Activated CD4-positive, alpha-beta T cell treated with anti-CD3 and anti-CD28 coated beads, Interleukin-2, amount 50 U/mL, for 48 hours (primary cell): ENCODE measurements at places on chromosomes 1 and 21.

GRCh38 chr1:29436181-29436785 is 200.0 kb downstream of the PTPRU start:
- no peak for DNase-seq

- no peak for DNase-seq
Observed at GRCh38 chr1:18929686-18930085, 26.8 kb downstream of the IFFO2 start.

DNA sequence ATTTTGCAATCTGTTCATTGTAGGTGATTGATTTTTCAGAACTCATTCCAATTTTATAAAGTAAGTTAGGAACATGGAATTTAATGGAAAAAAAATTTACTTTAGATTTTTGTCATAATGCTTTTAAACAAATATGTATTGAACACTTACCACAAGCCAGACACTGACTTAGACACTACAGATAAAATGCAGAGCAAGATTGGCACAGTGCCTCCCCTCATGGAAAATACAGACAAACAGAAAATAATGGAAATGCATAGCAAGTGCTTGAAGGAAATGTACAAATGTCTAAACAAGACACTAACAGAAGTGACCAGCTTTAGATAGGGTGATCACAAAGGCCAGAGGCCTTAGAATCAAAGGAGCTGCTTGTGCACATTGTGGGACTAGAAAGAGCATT is 260.5 kb upstream of the ADGRL2 start:
- DNase-seq = no peak

GRCh38 chr1:228236744-228237143 is 28.9 kb downstream of the OBSCN start:
- DNase-seq = peak; percentile 56

DNA sequence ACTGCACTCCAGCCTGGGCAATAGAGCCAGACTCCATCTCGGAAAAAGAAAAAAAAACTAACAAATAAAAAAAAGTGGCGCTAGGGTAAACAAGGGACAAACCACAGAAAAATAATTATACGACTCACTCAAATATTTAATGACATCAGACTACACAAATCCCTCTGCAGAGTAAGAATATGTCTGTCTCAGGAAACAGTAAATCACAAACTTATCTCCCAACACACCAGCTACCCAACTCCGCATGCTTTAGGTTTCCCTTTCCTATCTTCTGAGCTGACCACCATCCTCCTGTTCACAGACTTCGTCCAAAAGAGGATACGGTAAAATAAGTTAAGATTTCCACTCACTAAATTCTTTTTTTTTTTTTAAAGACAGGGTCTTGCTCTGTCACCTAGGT is 16.2 kb downstream of the WDR47 start:
- DNase-seq = no peak

- DNase-seq = no peak
Observed at GRCh38 chr1:172376431-172376830, 44.1 kb upstream of the C1orf105 start.

GRCh38 chr1:114033961-114034360 is 54.7 kb downstream of the OLFML3 start:
- no peak for DNase-seq

DNA sequence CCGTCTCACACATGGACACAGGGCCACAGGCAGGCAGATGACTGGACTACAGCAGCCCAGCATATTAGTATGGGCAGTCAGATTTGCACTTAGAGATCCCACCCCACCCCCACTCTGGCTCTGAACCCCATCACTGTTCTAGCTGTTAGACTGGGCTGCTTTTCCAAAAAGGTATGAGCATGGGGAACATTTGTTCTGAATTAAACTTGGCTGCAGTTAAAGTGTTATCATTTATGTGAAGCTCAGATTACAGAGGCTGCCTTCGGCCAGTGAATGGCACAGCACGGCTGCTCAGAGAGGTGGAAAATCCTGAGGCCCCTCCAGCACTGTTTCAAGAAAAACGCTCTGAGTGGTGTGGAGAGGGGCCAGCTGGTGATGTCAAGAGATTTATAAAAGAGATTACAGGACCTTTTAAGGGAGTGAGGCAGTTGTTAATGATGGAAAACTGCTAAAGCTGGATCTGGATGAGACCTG is 6.9 kb upstream of the NOS1AP start:
- no peak for DNase-seq

- DNase-seq = no peak
Observed at GRCh38 chr1:27617420-27617819, 13.5 kb upstream of the AHDC1 start.

- DNase-seq = no peak
Observed at GRCh38 chr1:6801199-6801598, 15.9 kb downstream of the CAMTA1 start.

- no peak for DNase-seq
Observed at GRCh38 chr1:97693601-97694000, 227.2 kb downstream of the DPYD start.

- DNase-seq = no peak
Observed at GRCh38 chr1:197150336-197151005, 4.0 kb upstream of the ASPM start.

DNA sequence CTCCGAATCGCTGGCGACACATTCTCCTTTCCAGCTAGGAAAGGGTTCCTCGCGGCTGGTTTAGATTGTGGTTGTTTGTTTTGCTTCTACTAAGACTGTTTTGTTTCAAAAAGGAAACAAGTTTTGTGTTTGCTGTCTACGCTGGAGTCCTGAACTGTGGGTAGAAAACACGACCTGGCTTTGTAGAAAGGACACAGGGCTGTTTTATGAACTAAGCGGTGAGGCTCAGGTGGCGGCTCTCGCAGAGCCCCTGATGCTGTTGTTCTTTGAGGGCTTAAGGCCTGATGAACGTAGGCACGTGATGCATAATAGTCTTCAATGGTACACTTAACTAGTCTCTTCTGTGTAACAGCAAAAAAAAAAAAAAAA is 27.0 kb upstream of the FHAD1 start:
- DNase-seq = no peak

- no peak for DNase-seq
Observed at GRCh38 chr1:20347699-20348098, 57.0 kb downstream of the VWA5B1 start.

GRCh38 chr1:78375996-78376395 is 114.8 kb upstream of the PTGFR start:
- DNase-seq = no peak

- DNase-seq = no peak
Observed at GRCh38 chr21:27244352-27244751, 277.5 kb upstream of the ADAMTS5 start.

- DNase-seq = no peak
Observed at GRCh38 chr1:99614728-99615127, 31.2 kb upstream of the PALMD start.

DNA sequence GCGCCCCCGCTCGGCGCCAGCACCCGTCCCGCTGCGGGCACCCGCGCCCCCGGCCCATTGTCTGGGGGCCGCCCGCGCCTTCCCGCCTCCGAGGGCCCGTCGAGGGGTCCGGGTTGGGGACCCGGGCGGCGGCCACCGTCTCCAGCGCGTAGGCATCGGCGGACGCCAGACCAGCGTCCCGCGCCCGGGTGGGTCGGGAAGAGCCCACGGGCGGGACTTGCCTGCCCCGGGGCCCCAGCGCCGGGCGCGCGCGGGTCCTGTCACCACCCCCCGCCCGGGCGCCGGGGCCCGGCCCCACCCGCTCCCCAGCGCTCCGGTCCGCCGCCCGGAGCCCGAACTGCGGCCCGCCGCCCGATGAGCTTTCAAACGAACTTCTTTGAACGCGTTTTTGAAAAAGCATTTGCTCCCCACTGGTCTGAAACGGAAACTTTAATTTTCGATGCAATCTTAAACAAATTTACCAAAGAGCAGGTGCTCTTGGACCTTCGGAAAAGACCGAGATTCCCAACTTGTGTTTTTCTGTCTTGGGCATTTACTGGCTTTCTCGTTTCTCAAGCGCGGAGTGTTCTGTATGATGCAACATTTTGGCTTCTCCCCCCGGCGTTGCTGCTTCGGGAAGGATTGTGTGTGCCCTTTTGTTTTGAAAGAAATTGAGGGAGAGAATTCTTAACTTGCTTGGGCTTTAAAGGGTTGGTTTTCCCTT is 615 bp downstream of the CLIC4 start:
- DNase-seq = peak; percentile 16
